ENCODE measurements at places on chromosomes 11 and 22. TPM values are rescaled to one million over a fixed set of nuclear protein-coding genes. Genes with fewer than 3 reads are reported as not detected.

DNA sequence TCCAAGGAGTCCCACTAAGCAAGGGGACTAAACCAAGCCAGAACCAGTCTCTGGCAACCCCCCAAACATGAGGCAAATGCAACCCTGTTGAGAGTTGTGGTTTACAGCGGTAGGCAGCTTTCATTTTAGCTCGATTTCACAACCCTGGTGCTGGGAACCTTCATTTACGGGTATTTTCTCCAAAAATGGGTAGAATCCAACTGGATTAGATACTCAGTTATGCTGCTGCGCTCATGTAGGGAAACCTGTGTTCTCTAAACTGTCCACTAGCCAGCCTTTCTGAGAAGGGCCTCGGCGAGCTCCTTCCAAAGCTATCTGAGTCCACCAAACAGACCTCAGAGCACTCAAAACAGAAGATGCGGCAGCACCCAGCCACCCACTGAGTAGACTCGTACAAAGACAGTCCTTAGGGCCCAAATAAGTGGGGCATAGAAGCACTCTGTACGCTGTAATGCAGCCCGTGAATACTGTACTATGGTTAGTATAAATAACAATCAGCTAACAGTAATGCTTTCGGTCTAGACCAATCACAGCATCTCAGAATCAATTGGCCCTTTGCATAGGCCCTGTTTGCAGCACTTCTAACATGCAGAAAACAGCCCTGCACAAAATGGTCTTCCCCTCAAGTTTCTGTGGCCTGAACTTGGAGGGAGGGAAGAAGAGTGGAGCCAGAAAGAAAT is 104.7 kb downstream of the ETS1 start:
- H3K36me3 ChIP-seq = no peaks in the 10 kb centered on the region
- no peaks in the 10 kb centered on the region for H3K27me3 ChIP-seq
- H3K4me3 ChIP-seq = no peak overlapping the region
- H3K27ac ChIP-seq = no peak overlapping the region

DNA sequence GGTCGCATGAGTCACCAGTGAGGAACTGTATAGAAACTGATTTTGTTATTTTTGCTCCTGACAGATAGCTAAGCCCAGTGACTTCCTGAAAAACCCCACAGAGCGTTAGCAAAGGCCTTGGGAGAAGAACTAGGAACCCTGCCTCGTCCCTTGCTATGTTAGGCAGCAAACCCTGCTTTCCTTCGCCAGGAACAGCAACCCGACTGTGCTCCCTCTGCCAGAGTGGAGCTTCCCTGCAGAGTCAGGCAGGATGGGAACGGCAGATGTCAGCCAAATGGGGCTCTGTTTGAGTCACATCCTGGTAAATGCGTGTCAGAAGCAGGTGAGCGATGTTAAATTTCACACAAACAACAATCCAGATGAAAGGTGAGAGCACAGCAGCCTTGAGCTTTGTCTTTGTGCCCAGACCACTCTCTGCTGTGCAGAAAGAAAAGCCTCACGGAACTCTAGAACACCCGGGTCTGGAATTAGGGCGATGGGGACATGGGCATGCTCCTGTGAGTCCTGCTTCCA is 186.6 kb downstream of the ADAMTS15 start:
- peak overlapping the region; percentile 58 for H3K27ac ChIP-seq
- peak; percentile 26 for DNase-seq
- no peak overlapping the region for H3K4me3 ChIP-seq

Gene MMP7
- total RNA-seq = 0.61 TPM

Gene MMP27
- total RNA-seq = not detected

DNA sequence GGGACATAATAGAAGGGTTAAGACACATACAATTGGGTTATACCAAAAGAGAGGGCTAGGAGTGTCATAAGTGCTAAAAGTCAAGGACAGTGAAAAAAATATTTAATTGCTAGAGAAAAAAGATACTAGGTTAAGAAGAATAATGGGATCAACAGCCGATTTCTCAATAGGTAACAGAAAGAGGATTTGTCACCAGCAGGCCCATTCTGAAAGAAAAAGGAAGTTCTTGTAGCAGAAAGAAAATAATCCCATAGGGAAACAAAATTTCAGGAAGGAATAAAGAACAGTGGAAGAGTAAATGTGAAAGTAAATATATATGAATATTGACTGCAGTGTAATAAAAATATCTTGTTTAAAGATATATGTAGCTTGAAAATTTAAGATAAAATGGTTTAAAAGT is 43.3 kb upstream of the ADORA2A start:
- H3K4me1 ChIP-seq = no peaks in the 10 kb centered on the region
- H3K27me3 ChIP-seq = no peaks in the 10 kb centered on the region
- H3K4me3 ChIP-seq = no peak overlapping the region

Gene ESAM
- 29.0 TPM for total RNA-seq

DNA sequence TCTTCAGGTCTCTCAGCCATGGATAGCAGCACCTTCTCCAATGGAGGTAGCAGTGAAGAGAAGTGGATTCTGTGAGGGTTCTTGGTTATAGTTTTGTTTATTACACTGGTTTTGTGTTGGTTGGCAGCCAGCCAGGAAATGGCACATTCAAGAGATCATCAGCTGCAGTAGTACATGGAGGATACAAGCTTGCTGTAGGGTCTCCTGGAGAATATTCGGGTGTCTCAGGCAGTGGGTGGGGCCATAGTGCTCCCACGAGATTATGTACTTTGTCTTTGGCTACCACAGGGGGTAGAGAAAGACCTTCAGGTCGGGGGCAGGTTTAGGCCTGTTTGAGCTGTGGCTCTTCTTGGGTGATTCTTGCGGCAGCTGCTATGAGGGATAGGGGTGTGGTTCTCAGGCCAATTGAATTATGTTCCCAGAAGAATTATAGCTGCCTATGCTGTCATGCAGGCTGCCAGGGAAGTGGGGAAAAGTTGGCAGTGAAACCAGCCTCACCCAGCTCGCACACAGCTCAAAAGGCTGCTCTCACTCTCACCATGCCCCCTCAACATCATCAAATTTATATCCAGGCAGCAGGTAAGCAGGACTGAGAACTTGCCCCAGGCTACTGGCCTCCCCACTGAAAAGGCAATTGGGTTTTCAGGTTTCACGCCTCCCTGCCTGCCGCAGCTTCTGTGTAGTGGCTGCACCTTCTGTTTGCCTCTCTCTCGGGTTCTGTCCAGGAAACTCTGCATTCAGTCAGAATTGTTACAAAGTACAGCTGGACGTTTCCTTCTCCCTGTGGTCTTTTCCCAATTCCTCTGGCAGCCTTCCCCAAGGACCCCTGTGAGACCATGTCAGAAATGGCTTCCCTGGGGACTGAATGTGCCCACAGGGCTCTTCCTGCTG is 435.5 kb downstream of the LUZP2 start:
- H3K4me1 ChIP-seq = no peaks in the 10 kb centered on the region
- H3K27me3 ChIP-seq = no peaks in the 10 kb centered on the region
- H3K4me3 ChIP-seq = no peak overlapping the region
- no peak for DNase-seq

DNA sequence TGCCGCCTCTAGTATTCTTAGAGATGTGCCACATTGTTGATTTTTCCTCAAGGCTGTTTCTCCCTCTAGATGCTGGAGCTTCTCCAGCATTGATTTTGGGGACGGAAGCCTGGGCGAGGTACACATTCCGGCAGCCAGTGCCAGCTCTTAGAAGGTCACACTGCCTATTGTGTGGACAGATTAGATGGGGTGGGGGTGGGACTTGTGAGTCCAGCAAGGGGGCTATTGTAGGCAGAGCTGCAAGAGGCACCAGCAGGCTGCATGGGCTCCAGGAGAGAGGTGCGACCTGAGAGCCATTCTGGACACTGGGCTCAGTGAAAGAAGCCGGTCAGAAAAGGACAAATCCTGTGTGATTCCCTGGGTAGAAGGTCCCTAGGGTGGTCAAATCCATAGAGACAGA is 12.4 kb downstream of the C11orf21 start:
- H3K27me3 ChIP-seq = peaks cover 8% of the 10 kb centered on the region
- no peak overlapping the region for H3K4me3 ChIP-seq
- H3K36me3 ChIP-seq = no peaks in the 10 kb centered on the region
- no peaks in the 10 kb centered on the region for H3K4me1 ChIP-seq
- no peak for DNase-seq

DNA sequence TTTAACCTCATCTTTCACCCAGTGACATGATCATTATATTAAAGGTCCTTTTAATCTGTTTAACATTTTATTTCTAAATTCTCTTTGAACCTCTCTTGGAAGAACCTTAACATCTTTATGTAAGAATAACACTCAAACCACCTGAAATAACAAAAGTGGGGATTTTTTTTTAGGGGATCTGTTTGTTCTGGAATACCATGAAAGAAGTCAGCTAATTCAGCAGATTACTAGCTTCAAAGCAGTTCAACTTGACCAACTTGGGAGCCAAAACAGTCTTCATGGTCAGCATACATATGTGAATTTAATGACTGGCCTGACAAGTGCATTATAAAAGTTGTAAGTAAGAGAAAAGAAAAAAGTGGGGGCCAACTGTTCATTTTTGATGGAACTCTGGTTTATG is 52.3 kb downstream of the CCDC34 start:
- no peak overlapping the region for H3K27ac ChIP-seq

Gene TIMP3
- 470 TPM for total RNA-seq

Gene SULT4A1
- 0.65 TPM for total RNA-seq

DNA sequence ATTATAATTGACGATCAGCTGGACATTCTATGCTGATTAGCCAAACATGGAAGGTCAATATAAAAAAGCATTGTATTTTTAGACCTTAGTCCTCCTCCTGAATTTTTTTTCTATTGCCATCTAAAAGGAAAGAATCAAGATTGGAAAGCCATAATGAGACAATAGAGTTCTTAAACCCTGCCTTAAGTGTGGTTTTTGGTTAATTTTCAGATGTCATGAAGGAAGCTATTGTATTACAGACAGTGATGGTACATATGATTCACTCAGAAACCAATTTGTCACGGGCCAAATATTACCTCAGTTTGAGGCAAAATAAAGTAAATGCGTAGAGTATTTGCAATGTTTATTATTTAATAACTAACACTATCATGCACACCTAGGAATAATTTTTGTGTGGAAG is 1164.0 kb upstream of the RAG2 start:
- no peak for DNase-seq
- no peaks in the 10 kb centered on the region for H3K36me3 ChIP-seq
- no peak overlapping the region for H3K4me3 ChIP-seq

DNA sequence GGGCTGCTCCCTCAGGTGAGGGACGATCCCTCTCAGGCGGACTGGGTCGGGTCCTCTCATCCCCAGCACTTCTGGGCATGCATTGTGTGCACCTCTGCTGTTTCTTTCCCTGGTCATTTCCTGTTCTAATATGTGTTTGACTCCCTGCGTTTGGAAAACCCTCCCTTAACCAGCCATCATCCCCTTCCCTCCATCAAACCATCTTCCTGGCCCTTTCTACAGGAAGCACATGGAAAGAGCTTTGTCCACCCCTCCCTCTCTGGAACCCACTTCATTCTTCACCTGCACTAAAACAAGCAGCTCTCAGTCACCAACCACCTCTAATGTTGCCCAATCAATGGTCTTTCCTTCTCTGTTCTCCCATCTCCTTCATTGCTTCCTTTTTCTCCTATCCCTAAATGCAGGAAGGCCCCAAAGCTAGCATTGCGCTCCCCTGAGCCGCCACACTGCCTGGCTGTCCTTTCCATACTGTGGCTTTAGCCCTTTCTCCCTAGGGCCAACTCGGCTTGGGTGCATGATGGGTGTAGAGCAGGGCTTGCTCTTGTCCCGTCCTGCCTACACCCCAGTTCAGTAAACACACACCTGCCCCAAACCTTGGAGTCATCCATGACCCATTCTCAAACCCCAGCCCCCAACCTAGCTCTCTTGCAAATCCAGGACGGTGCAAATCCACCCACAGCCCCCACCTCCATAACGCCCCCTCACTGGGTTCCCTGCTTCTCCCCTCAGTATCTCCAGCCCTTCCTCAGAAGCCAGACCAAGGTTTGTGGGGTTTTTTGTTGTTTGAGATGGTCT is 5.4 kb upstream of the GAS2L1 start:
- DNase-seq = peak; percentile 24
- H3K27me3 ChIP-seq = no peaks in the 10 kb centered on the region
- H3K27ac ChIP-seq = peak overlapping the region; percentile 34
- no peak overlapping the region for H3K4me3 ChIP-seq
- H3K36me3 ChIP-seq = peaks cover 52% of the 10 kb centered on the region

DNA sequence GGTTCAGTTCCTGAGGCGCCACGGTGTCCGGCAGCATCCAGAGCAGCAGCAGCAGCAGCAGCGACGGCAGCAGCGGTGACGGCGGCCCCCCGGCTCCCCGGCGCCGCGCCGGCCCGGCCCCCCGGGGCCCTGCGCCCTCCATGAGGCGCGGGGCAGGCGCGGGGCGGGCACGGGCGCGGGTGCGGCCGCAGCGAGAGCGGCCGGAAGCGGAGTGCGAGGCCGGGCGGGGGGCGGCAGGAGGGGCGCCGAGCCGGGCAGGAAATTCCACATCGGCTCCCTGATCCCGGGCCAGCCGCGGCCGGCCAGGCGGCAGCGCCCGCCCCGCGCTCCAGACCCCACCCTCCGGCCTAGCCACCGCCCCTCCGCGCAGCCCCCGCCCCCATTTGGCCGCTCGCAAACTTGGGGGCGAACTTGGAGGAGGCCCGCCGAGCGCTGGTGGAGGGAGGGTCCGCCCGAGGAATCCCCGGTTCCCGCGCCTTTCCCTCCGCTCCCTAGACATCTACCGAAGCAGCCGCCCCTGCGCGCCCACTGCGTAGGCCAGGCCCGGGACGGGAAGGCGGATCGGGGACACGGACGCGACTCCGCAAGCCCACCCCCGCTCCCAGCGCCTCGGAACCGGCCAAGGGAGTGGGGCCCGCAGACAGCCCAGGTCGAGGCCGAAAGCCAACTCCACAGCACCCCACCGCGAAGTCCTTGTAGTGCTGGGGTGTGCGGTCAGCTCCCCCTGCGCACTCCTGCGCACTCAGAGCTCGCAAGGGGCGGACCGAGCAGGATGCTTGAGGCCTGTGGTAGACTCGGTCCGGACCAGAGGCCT is at the start of gene SCARF2:
Gene SCARF2, minus strand, starts transcription at position 213 of the 814 bp plus-strand sequence. Its CDS starts 71 bp downstream, at position 142.
- H3K4me1 ChIP-seq = peaks cover 5% of the 10 kb centered on the region
- peak within 1 kb of the TSS; percentile 60 for H3K4me3 ChIP-seq
- H3K36me3 ChIP-seq = no peaks in the 10 kb centered on the region
- DNase-seq = no peak
- peaks cover 26% of the 10 kb centered on the region for H3K27me3 ChIP-seq
- peak within 1 kb of the TSS; percentile 7 for H3K27ac ChIP-seq

Gene ACRV1
- not detected for total RNA-seq

- H3K27me3 ChIP-seq = no peaks in the 10 kb centered on the region
- H3K27ac ChIP-seq = no peak overlapping the region
- peaks cover 8% of the 10 kb centered on the region for H3K4me1 ChIP-seq
- no peak overlapping the region for H3K4me3 ChIP-seq
- H3K36me3 ChIP-seq = no peaks in the 10 kb centered on the region
Observed at GRCh38 chr11:2839395-2839943, 46.1 kb downstream of the CDKN1C start.

- no peaks in the 10 kb centered on the region for H3K27me3 ChIP-seq
- no peaks in the 10 kb centered on the region for H3K36me3 ChIP-seq
- H3K27ac ChIP-seq = no peak overlapping the region
- no peaks in the 10 kb centered on the region for H3K4me1 ChIP-seq
- no peak overlapping the region for H3K4me3 ChIP-seq
Observed at GRCh38 chr11:61898247-61898582, 6.9 kb upstream of the FADS3 start.

DNA sequence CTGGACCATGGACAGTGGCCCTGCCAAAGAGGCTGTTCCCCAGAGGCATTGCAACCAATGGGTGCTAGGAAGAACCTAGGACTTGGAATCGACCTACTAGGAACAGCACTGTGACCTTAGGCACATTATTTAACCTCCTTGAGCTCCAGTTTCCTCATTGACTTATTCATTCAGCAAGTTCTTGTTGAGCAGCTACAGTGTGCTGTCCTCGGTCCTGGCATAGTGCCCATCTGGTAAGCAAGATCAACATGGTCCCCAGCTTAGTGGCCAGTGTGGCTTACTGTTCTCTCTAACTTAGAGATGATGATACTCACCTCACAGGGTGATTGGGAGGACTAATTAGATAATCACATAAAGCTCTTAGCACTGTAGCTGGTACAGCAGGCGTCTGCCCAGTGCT is 8.2 kb downstream of the ABCG4 start:
- H3K4me1 ChIP-seq = no peaks in the 10 kb centered on the region
- DNase-seq = no peak
- H3K27me3 ChIP-seq = no peaks in the 10 kb centered on the region
